Stimulated activated CD8-positive, alpha-beta memory T cell treated with anti-CD3 and anti-CD28 coated beads, Interleukin-4, amount 100 ng/mL, for 1 hour (primary cell): ENCODE measurements at places on chromosomes 6 and 20.

GRCh38 chr6:116205281-116205680 is 48.6 kb downstream of the TSPYL4 start:
- no peak for DNase-seq

GRCh38 chr20:60211618-60212463 is 253.6 kb downstream of the CDH26 start:
- no peak for DNase-seq

GRCh38 chr6:163776196-163776905 is 361.8 kb downstream of the QKI start:
- DNase-seq = no peak

DNA sequence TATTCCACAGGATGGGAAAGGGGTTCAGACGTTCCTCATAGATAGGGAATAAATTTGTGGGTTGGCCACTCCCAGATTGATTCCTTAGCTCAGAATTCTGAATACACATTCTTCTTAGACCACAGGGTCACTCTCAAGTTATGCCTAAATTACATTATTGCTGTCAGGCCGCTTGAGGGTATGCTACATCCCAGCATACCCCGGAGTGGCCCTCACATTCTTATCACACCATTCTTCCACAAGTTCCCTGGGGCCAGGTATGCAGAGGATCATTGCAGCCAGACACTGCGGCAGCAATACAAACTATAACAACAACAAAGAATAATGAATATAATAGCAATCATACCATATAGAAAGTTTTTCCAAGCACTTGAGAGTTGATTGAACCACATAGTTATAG is 237.9 kb upstream of the SOX4 start:
- DNase-seq = no peak

GRCh38 chr6:16398587-16398986 is 160.2 kb downstream of the GMPR start:
- DNase-seq = no peak

- DNase-seq = no peak
Measured at GRCh38 chr20:58571693-58572427, 56.7 kb upstream of the APCDD1L start.

- DNase-seq = no peak
Measured at GRCh38 chr20:10939331-10939941, 265.6 kb upstream of the JAG1 start.

DNA sequence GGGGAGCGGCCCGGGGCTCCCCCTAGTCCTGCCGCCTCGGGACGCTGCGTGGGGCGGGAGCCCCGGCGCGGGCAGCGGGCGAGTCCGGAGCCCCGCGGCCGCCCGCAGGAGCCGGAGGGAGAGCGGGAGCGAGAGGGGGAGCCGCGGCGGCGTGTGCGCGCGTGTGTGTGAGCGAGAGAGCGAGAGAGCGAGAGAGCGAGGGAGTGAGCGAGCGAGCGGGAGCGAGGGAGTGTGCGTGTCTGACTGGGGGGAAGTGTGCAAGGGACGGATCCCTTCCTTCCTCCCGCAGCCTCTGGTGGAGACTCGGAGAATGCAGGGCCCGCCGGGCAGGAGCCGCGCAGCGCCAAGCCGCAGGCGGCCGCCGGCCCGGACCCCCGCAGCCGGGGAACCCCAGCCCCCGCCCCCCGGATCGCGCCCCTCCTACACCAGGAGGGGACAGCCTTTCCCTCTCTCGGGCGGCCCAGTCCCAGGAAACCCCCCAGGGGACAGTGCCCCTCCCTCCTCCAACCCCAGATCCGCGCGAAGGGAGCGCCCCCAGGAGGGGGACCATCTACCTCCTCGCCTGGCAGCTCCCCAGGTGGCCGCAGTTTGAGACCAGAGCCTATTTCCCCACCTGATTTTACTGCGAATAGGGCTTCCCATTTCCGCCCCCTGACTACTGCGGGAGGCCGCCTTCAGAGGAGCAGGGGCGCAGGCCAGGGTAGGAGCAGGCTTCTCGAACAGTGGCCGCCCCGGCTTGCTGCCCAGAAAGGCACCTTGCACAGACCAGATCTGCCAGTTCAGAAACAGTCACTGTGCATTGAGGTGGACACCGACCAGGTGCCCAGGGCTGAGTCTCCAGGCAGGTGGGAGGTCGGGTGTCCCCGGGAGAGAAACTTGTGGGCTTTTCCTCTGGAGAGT is at the start of gene CDH22:
Gene CDH22, minus strand, starts transcription at position 241 of the 900 bp plus-strand sequence. CDS start 57,204 bp downstream, outside the sequence.
- no peak for DNase-seq

DNA sequence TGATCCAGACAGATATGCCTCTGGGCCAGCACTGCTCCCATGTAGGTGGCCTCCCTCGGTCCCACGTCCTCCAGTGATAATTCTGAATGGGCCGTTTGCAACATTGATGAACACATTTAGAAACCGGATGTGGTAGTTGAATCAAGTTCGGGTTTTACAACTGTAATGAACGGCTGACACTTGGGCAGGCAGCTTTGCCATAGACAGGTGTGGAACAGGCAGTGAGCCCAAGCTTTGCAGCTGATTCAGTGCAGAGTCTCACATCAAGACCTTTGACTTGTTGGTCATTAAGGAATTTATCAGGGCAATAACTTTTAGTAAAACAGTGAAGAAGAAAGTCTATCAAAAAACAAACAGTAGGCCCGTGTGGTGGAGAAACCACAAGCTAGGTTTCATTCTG is 466.6 kb upstream of the AGPAT4 start:
- no peak for DNase-seq

- DNase-seq = no peak
Measured at GRCh38 chr6:2793534-2794151, 28.4 kb downstream of the WRNIP1 start.

- no peak for DNase-seq
Measured at GRCh38 chr6:145529582-145529981, 205.7 kb downstream of the EPM2A start.

- no peak for DNase-seq
Measured at GRCh38 chr6:17001188-17001587, 100.7 kb upstream of the STMND1 start.

DNA sequence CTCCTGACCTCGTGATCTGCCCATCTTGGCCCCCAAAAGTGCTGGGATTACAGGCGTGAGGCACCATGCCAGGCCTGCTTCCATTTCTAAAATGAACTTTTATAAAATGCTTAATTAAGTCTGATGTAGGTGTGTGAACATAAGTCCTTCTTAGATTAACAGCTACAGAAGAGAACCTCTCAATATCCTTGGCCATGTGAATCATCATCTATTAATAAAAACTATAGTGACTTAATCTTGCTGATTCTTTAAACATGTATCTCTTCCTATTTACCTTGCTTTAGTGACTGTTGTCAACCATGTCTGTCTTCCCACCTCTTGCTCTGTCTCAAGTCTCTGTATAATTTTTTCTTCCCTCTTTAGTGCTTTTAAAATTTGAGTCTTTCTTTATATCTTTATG is 127.1 kb downstream of the JARID2 start:
- DNase-seq = no peak

DNA sequence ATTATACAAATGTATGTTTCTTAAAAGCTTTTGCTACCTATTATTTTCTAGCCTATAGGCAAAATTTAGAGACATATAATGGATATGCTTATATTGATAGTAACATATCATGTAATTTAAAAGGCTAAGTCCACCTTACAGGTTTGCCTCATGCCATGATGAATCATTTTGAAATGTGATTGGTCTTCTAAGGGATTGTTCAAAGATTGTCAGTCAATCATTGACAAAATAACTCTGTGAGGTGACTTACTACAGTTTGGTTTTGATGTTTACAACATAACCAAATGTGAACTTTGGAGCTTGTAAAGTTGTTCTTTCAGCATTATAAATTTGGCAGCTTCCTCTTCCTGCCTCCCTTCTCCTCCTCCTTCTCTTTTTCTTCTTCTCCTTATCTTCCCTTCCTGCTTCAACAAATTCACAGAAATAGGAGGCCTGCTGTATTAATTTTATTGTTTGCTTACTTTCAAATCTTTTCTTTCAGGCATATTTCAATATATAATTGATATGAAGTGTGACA is 39.7 kb upstream of the ZFP64 start:
- DNase-seq = no peak

DNA sequence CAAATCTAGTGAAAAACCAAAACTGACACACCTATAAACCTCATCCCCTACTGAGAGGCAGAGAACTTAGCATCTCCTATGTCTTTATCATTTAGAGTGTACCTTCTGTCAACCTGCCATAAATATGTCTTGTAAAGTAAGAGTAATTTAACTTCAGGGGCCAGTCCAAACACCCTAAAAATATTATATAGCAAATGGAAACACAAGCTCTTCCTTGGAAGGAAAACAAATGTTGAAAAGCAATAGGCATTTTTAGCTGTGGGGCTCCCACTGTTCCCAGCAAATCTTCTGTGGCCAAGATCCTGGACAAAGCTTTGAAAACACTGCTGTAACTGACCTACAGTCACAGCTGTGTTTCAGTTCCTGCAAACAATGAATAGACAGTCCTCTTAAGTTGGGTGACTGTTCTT is 140.0 kb upstream of the RNF217 start:
- no peak for DNase-seq

DNA sequence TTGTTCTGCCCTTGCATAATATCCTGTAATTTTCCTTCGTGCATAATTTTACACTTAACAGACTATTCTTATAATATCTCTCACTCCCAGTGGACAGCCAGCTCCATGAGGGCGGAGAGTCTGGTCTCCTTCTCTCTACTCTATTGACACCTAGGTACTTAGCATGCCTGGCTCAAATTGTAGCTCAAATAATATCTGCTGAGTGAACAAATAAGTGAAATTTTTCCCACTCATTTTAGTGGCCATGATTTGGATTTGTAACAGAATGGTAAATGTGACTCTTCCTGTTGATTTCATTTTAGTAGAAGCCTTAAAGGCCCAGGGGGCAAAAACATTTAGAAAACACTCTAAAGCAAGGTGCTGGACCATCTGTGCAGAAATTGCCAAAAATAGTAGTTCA is 7.8 kb upstream of the DOK5 start:
- no peak for DNase-seq

DNA sequence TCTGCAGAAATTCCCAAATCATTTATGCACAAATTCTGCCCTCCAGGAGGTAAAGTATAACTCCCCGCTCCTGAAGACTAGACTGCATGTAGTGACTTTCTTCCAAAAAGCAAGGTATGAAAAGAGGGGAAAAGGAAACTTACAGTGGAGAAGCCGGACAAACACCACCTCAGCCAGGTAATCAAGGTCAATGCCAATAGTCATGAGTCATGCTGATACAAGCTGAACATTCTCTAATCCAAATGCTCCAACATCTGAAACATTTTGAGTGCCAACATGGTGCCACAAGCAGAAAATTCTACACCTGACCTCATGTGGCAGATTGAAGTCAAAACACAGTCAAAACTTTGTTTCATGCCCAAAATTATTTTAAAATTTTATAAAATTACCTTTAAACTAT is 165.6 kb downstream of the FOXA2 start:
- no peak for DNase-seq

DNA sequence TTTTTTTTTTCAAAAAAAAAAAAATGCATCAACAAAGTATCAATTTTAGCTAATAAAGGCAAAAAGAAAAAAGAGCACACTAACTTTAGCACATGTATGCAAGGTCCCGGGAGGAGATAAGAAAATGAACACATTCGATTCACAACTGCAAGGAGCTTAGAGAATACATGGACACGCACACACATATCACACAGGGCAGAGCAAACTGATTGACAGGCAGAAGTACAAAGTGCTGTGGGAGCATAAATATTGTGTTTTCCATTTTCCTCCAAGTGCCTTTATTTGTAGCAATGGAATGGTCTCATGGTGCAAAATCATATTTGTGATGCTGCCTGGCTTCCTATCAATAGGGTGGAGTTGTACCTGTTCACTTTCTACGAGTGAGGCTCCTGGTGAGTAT is 63.8 kb downstream of the SGK1 start:
- no peak for DNase-seq

GRCh38 chr20:3276680-3277015 is 37.7 kb upstream of the SLC4A11 start:
- no peak for DNase-seq

- DNase-seq = no peak
Measured at GRCh38 chr6:35057449-35058357, 83.4 kb downstream of the TCP11 start.

- no peak for DNase-seq
Measured at GRCh38 chr6:145370559-145370958, 364.8 kb downstream of the EPM2A start.

DNA sequence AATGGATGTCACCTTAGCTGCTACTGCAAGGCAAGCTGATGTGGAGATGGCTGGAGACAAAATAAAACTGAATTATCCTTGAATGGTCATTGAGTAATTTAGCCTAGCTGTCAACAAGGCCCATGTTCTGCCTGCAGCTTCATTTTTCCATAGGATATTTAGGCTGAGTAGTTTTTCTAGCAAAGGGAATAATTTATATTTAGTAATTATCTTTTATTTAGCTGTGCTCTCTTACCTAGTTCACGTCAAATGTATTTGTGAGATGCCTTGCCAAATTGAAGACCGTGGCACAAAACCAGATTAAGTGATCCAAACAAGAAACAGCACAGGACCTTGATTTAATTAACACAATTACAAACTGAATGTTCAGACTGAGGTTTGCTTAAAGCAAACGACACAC is 77.4 kb upstream of the CEP162 start:
- no peak for DNase-seq
